ENCODE measurements at places on chromosomes 1 and 21. TPM values are rescaled to one million over a fixed set of nuclear protein-coding genes. Genes with fewer than 3 reads are reported as not detected.

- DNase-seq: no peak
- H3K4me1 ChIP-seq: no peaks in the 10 kb centered on the region
- H3K36me3 ChIP-seq: no peaks in the 10 kb centered on the region
- H3K4me3 ChIP-seq: no peak overlapping the region
- no peak overlapping the region for H3K27ac ChIP-seq
Measured at GRCh38 chr1:192024881-192025280, 133.4 kb upstream of the RGS18 start.

DNA sequence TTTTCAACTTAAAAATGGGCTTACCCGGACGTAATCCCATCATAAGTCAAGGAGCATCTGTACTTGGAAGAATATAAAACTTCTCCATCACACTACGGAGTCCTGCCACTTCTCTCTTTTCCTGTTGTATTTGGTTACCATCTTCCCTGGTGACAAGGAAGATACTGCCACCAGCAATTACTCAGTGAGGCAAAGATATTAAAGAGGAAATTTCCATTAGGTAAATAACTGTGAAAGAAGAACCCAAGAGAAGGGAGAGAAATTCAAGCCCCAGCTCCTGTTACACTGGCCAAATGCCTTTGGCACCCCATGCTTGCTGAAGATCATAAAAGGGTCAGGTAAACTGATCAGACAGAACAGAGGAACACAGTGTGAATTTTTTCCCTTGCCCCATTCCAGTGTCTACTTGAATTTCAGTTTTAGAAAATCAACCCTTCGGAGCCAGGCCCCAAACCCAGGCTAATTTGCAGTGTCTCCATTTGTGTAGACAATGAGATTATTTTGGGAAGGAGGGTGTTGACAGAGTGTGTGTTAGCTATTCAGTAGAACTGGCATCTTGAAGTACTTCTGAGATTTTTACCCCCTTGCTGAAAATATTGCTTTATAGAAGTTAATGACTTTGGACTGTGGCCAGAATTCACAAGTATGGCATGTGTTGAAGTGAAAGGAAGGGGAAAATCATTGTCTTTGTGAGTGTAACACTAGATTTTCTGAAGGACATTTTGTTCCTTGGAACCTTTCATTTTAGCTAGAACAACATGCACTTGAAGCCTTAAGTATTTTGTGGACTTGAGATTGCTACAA is 167.1 kb downstream of the DHRS3 start:
- H3K4me3 ChIP-seq: no peak overlapping the region
- H3K27ac ChIP-seq: peak overlapping the region; percentile 56
- peaks cover 95% of the 10 kb centered on the region for H3K4me1 ChIP-seq
- DNase-seq: no peak

GRCh38 chr21:18772897-18773296 is 369.3 kb upstream of the TMPRSS15 start:
- H3K4me1 ChIP-seq: no peaks in the 10 kb centered on the region
- no peak overlapping the region for H3K27ac ChIP-seq
- H3K27me3 ChIP-seq: no peaks in the 10 kb centered on the region
- no peak overlapping the region for H3K4me3 ChIP-seq
- H3K36me3 ChIP-seq: no peaks in the 10 kb centered on the region

DNA sequence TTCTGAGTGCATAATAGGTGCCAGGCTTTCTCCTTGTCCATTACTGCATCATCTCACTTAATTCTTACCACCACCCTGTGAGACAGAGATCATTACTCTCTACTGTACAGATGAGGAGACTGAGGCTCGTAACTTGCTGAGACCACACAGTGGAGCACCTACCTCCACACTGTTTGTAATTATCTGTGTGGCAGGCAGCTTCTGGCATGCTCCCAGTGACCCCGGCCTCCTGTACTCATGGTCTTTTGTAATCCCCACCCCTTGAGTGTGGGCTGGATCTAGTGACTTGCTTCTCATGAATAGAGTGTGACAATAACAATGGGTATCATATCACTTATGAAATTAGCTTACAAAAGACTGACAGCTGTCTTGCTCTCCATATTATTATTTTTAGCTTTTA is 407.3 kb downstream of the MATN1 start:
- no peak for DNase-seq
- H3K4me3 ChIP-seq: no peak overlapping the region
- no peak overlapping the region for H3K27ac ChIP-seq
- H3K4me1 ChIP-seq: no peaks in the 10 kb centered on the region
- H3K36me3 ChIP-seq: no peaks in the 10 kb centered on the region

GRCh38 chr1:234592240-234592639 is 17.7 kb downstream of the IRF2BP2 start:
- no peaks in the 10 kb centered on the region for H3K36me3 ChIP-seq
- no peaks in the 10 kb centered on the region for H3K27me3 ChIP-seq
- peaks cover 19% of the 10 kb centered on the region for H3K4me1 ChIP-seq
- H3K4me3 ChIP-seq: no peak overlapping the region
- DNase-seq: no peak
- no peak overlapping the region for H3K27ac ChIP-seq

- H3K27me3 ChIP-seq: no peaks in the 10 kb centered on the region
- H3K27ac ChIP-seq: no peak overlapping the region
Measured at GRCh38 chr1:185250063-185250462, 67.0 kb downstream of the IVNS1ABP start.

- no peak for DNase-seq
- no peaks in the 10 kb centered on the region for H3K36me3 ChIP-seq
- no peaks in the 10 kb centered on the region for H3K4me1 ChIP-seq
- no peak overlapping the region for H3K4me3 ChIP-seq
- no peak overlapping the region for H3K27ac ChIP-seq
Measured at GRCh38 chr1:77421504-77422233, 139.8 kb downstream of the AK5 start.

The HES2 gene
- 36.4 TPM for total RNA-seq

GRCh38 chr1:14413819-14414490 is 184.5 kb upstream of the KAZN start:
- no peaks in the 10 kb centered on the region for H3K36me3 ChIP-seq
- no peak overlapping the region for H3K4me3 ChIP-seq
- no peak for DNase-seq
- H3K27me3 ChIP-seq: no peaks in the 10 kb centered on the region

- H3K36me3 ChIP-seq: no peaks in the 10 kb centered on the region
- DNase-seq: no peak
- no peak overlapping the region for H3K27ac ChIP-seq
- no peak overlapping the region for H3K4me3 ChIP-seq
- peaks cover 73% of the 10 kb centered on the region for H3K27me3 ChIP-seq
- peaks cover 33% of the 10 kb centered on the region for H3K4me1 ChIP-seq
Measured at GRCh38 chr1:24925082-24925779, 4.8 kb downstream of the RUNX3 start.

DNA sequence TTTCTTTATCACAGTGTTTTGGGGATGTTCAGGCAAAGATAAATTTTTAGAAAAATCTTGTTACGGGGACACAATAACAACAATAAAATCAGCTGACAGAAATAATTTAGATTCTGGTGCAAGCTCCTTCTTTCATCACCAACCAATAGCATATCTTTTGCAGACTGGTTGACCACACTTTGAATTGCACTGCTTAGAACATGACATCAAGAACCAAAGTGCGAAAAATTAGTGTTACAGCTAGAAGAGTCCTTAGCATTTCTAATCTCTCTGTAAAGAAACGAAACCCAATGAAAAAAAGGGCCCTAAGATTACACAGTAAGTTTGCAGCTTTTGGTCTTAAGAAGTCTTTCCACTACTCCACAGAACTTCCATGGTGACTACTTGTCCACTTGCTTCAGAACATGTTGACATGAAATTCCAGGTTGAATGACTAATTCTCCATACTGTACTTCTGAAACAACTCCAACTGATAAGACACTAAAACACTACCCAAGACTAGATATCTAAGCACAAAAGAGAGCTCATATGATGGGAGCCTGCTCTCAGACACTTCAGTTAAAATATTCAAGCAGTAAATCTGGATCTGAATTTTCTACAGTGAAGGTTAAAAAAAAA is 31.3 kb downstream of the XKR8 start:
- no peaks in the 10 kb centered on the region for H3K4me1 ChIP-seq
- peaks cover 95% of the 10 kb centered on the region for H3K36me3 ChIP-seq
- DNase-seq: no peak
- no peak overlapping the region for H3K27ac ChIP-seq
- H3K4me3 ChIP-seq: no peak overlapping the region

GRCh38 chr1:189769448-189769847 is 708.2 kb downstream of the BRINP3 start:
- no peaks in the 10 kb centered on the region for H3K36me3 ChIP-seq
- H3K27ac ChIP-seq: no peak overlapping the region
- no peak for DNase-seq

The EDEM3 gene
- total RNA-seq: 31.3 TPM

DNA sequence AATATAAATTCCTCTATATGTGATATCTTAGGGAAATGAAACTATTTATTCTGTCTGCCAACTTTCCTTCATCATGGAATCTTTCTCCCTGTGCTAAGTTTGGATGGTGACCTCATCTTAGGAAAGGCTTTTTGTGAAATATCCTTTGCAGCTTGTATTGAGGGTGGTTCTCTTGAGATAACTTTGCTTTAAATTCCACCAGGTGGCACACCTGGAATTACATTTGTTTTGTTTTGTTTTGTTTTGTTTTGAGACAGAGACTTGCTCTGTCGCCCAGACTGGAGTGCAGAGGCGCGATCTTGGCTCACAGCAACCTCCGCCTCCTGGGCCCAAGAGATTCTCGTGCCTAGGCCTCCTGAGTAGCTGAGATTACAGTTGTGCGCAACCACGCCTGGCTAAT is 7.6 kb upstream of the CD1A start:
- no peak overlapping the region for H3K4me3 ChIP-seq
- H3K27me3 ChIP-seq: no peaks in the 10 kb centered on the region
- no peak overlapping the region for H3K27ac ChIP-seq
- no peaks in the 10 kb centered on the region for H3K36me3 ChIP-seq
- DNase-seq: no peak

The KCNA2 gene
- 0.47 TPM for total RNA-seq

The BTBD8 gene
- 1.9 TPM for total RNA-seq

GRCh38 chr1:167447521-167448136 is 70.7 kb downstream of the CD247 start:
- peaks cover 10% of the 10 kb centered on the region for H3K4me1 ChIP-seq
- H3K27ac ChIP-seq: no peak overlapping the region
- H3K4me3 ChIP-seq: no peak overlapping the region
- H3K36me3 ChIP-seq: no peaks in the 10 kb centered on the region
- H3K27me3 ChIP-seq: no peaks in the 10 kb centered on the region

- H3K36me3 ChIP-seq: no peaks in the 10 kb centered on the region
- H3K27me3 ChIP-seq: no peaks in the 10 kb centered on the region
- no peaks in the 10 kb centered on the region for H3K4me1 ChIP-seq
- no peak overlapping the region for H3K27ac ChIP-seq
Measured at GRCh38 chr1:197249324-197249723, 18.7 kb upstream of the CRB1 start.

The SPATA17 gene
- not detected for total RNA-seq

DNA sequence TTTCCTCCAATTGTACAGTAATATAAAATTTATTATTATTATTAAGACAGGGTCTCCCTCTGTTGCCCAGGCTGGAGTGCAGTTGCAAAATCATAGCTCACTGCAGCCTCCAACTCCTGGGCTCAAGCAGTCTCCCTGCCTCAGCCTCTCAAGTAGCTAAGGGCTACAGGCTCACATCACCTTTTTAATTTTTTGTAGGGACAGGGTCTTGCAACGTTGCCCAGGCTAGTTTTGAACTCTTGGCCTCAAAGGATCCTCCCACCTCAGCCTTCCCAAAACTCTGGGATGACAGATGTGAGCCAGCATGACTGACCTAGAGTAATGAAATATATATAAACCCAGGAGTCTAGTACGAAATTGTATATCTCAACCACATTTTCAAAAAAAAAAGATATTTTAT is 49.2 kb downstream of the B3GALNT2 start:
- H3K36me3 ChIP-seq: peaks cover 42% of the 10 kb centered on the region
- H3K4me3 ChIP-seq: no peak overlapping the region
- H3K27me3 ChIP-seq: no peaks in the 10 kb centered on the region
- no peak overlapping the region for H3K27ac ChIP-seq

DNA sequence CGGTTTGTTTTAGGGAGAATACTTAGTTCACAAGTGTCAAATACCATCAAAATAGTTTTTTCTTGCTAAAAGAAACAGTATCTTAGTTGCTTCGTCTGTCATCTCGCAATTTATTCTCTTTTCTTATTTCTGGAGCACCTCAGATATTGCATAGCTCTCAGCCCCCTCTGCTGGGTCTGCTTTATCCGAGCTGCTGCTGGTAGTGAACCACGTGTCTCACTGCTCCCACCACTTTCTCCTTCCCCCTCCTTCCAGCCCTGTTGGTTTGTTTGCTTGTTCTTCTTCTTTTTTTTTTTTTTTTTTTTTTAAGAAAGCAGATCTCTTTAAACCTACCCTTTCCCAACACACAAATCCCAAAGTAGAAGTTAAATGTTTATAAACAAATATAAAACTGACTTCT is 170.8 kb downstream of the EDEM3 start:
- H3K36me3 ChIP-seq: no peaks in the 10 kb centered on the region
- no peak for DNase-seq
- H3K27ac ChIP-seq: no peak overlapping the region
- H3K4me1 ChIP-seq: no peaks in the 10 kb centered on the region
- no peak overlapping the region for H3K4me3 ChIP-seq

The PADI2 gene
- total RNA-seq: 15.4 TPM

DNA sequence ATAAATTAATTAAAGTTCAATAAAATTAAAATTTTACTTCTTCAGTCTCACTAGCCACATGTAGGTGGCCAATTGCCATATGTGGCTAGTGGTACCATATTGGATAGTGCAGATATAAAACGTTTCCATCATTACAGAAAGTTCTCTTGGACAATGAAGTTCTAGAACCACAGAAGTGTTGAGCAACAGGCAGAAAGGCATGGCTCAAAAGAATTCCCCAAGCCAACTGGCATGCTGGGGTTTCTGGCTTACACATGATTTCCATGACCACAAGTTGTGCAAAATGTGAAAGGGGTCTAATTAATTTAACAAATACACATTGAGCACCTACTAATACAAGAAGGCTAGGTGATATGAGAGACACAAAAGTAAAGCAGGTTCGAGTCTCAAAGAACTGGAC is 72.2 kb upstream of the CDC42BPA start:
- H3K27ac ChIP-seq: no peak overlapping the region
- no peak for DNase-seq
- no peak overlapping the region for H3K4me3 ChIP-seq
- H3K36me3 ChIP-seq: no peaks in the 10 kb centered on the region
- peaks cover 5% of the 10 kb centered on the region for H3K4me1 ChIP-seq

GRCh38 chr1:165862448-165862847 is 35.0 kb downstream of the UCK2 start:
- H3K27ac ChIP-seq: no peak overlapping the region
- no peaks in the 10 kb centered on the region for H3K27me3 ChIP-seq
- no peak for DNase-seq
- H3K4me3 ChIP-seq: no peak overlapping the region
- H3K4me1 ChIP-seq: peaks cover 8% of the 10 kb centered on the region
